ENCODE measurements at places on chromosomes 1 and 21.

DNA sequence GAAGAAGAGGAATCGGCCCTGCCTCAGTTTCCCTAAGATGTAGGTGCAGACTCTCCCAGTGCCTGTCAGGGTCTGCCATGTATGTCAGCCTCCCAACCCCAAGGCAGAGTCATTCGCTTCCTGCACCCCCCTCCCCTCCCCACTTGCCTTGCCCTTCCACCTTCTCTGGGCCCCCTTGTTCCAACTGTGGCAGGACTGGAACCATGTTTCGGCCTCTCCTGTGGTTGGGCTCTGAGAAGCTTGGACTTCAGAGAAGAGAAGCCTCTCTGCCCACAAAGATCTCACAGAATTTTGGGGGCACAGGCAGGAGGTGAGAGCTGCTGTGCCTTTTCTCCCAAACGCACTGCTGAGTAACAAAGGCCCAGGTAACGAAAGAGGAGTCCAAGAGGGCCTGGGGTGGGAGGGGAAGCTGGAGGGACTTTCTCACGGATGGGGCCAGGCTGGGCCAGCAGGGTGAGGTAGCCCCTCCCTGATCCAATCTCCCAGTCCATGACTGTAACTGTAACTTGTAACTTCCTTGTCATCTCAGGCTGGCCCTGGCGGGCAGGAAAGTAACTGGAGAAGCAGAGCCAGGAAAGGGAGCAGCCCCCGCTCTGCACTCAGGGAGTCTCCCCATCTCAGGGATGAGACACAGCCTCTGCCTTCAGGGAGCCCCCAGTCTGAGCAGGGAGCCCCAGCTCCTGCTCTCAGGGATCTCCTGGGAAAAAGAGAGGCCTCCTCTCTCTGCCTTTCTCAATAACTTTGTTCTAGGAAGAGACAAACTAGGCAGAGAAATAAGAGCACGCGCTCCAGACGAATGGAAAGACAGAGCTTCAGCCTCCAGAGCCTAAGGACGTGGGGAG lies 11.3 kb downstream of the CRABP2 start:
- no peak overlapping the region for H3K4me3 ChIP-seq
- DNase-seq = peak; percentile 24
- H3K36me3 ChIP-seq = no peaks in the 10 kb centered on the region
- peaks cover 30% of the 10 kb centered on the region for H3K4me1 ChIP-seq

DNA sequence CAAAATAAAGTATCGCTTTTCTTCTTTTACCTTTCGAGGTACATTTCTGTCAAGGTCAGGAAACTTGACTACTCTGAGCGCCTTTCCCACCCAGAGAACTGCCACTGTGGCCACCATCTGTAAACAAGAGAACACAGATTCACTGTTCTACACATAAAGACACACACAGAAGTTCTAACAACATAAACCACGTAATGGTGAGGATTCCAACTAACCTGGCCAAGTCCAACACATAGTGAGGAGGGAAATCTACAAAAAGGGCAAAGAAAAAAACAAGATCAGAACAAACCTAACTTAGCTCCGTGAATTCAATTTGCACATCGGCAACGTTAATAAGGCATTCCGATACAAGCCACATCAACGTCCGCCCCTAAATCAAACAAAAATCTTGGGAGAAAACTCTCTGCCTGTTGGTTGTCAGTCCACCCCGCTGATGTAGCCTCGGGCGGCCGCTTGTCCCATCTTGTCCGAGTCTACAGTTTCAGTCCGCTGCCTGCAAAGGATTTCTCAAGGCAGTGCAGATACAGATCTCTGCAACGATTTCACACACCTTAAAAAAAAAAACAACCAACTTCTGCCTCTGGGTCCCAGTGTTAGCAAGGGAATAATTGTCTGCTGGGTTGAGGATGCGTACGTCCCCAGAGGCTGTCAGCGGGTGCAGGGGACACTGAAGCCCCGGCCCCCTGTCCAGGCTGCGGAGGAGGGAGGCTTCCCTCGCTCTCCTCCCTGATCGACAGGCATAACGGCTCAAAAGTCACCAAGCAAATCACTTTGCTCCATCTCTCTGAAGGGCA lies 1.0 kb downstream of the SLC35D1 start:
- H3K4me1 ChIP-seq = peaks cover 7% of the 10 kb centered on the region
- DNase-seq = peak; percentile 28
- H3K36me3 ChIP-seq = peaks cover 1% of the 10 kb centered on the region
- no peaks in the 10 kb centered on the region for H3K27me3 ChIP-seq

GRCh38 chr1:68232289-68233148 lies at the start of gene WLS:
Gene WLS, minus strand, starts transcription at chr1:68232523. Its CDS starts 224 bp downstream, at chr1:68232299.
- peak within 1 kb of the TSS; percentile 92 for H3K27ac ChIP-seq
- peak; percentile 83 for DNase-seq
- no peaks in the 10 kb centered on the region for H3K27me3 ChIP-seq
- no peaks in the 10 kb centered on the region for H3K36me3 ChIP-seq
- peak within 1 kb of the TSS; percentile 78 for H3K4me3 ChIP-seq
- peaks cover 22% of the 10 kb centered on the region for H3K4me1 ChIP-seq

DNA sequence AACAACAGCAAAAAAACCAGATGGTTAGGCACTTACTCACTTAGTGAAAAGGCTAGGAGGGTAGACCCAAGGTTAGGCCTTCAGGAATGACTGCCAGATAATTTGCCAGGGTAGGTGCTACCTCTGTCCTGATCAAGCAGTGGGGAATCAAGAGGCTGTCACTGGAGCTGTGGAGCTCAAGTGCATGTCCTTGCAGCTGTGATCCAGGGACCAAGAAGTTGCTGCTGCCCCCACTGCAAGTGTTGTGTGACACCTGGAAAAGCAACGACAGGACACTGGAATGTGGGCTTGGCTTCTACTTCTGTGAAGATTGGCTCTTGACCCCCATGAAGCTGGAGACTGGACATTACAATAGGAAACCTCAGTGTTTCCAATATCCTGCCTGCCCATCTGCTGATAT lies 72.1 kb downstream of the PEX14 start:
- H3K27ac ChIP-seq = no peak overlapping the region
- H3K27me3 ChIP-seq = no peaks in the 10 kb centered on the region
- no peaks in the 10 kb centered on the region for H3K36me3 ChIP-seq

DNA sequence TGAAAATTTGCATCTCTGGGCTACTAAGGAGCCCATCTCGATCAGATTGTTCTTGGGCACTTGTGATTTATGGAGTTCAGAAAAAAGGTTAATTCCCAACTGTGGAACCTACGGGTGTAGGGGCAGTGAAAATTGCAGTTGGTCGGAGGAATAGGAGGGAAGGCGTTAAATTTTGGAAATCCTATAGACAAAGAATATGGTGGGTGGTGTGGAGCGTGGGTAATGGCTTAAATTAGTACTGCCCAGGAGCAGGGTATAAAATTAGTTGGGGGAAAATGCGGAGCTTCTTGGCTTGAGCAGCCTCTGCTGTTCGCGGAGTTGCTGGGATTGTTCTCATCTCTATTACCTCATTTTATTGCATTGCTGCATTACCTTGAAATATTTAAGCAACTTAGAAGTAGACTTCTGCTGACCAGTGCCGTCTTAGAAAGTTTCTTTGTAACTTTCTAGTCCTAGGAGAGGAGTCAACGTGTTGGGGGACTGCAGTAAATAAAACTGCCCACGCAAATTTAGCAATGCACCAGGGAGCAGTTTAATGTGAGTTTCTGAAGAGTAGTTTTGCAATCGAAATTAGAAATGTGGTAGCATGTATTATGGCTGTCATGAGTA lies 514 bp downstream of the S1PR1 start:
- DNase-seq = no peak
- peaks cover 5% of the 10 kb centered on the region for H3K27me3 ChIP-seq
- no peaks in the 10 kb centered on the region for H3K36me3 ChIP-seq
- peak overlapping the region; percentile 31 for H3K4me3 ChIP-seq
- H3K27ac ChIP-seq = peak overlapping the region; percentile 15
- H3K4me1 ChIP-seq = peaks cover 31% of the 10 kb centered on the region

- peaks cover under 1% of the 10 kb centered on the region for H3K4me1 ChIP-seq
- H3K36me3 ChIP-seq = no peaks in the 10 kb centered on the region
- H3K4me3 ChIP-seq = no peak overlapping the region
- H3K27ac ChIP-seq = no peak overlapping the region
- no peaks in the 10 kb centered on the region for H3K27me3 ChIP-seq
These were observed 28.4 kb downstream of the HSD3B1 start for GRCh38 chr1:119535381-119535780.

GRCh38 chr21:25890001-25890400 lies 155.2 kb downstream of the GABPA start:
- DNase-seq = no peak
- no peaks in the 10 kb centered on the region for H3K27me3 ChIP-seq
- no peak overlapping the region for H3K4me3 ChIP-seq
- H3K4me1 ChIP-seq = peaks cover 11% of the 10 kb centered on the region
- peaks cover 4% of the 10 kb centered on the region for H3K36me3 ChIP-seq

GRCh38 chr1:79530055-79530454 lies 523.5 kb upstream of the ADGRL4 start:
- no peak overlapping the region for H3K4me3 ChIP-seq
- H3K4me1 ChIP-seq = no peaks in the 10 kb centered on the region

GRCh38 chr1:209199822-209200221 lies 383.7 kb upstream of the CAMK1G start:
- H3K36me3 ChIP-seq = no peaks in the 10 kb centered on the region

- no peaks in the 10 kb centered on the region for H3K27me3 ChIP-seq
- H3K4me1 ChIP-seq = no peaks in the 10 kb centered on the region
- H3K36me3 ChIP-seq = no peaks in the 10 kb centered on the region
- no peak overlapping the region for H3K4me3 ChIP-seq
- no peak overlapping the region for H3K27ac ChIP-seq
These were observed 84.3 kb upstream of the L1TD1 start for GRCh38 chr1:62110198-62110817.

- no peaks in the 10 kb centered on the region for H3K27me3 ChIP-seq
- no peak overlapping the region for H3K4me3 ChIP-seq
- no peaks in the 10 kb centered on the region for H3K36me3 ChIP-seq
- DNase-seq = no peak
- no peak overlapping the region for H3K27ac ChIP-seq
These were observed 7.7 kb downstream of the SNX27 start for GRCh38 chr1:151619489-151620093.

GRCh38 chr1:224404916-224405603 lies 29.5 kb downstream of the WDR26 start:
- peaks cover 9% of the 10 kb centered on the region for H3K4me1 ChIP-seq
- DNase-seq = no peak
- H3K27me3 ChIP-seq = no peaks in the 10 kb centered on the region
- H3K4me3 ChIP-seq = no peak overlapping the region
- no peak overlapping the region for H3K27ac ChIP-seq

GRCh38 chr1:200183637-200184036 lies 156.1 kb downstream of the NR5A2 start:
- DNase-seq = no peak
- no peaks in the 10 kb centered on the region for H3K36me3 ChIP-seq
- peaks cover 21% of the 10 kb centered on the region for H3K4me1 ChIP-seq
- H3K27me3 ChIP-seq = no peaks in the 10 kb centered on the region
- peak overlapping the region; percentile 27 for H3K27ac ChIP-seq

DNA sequence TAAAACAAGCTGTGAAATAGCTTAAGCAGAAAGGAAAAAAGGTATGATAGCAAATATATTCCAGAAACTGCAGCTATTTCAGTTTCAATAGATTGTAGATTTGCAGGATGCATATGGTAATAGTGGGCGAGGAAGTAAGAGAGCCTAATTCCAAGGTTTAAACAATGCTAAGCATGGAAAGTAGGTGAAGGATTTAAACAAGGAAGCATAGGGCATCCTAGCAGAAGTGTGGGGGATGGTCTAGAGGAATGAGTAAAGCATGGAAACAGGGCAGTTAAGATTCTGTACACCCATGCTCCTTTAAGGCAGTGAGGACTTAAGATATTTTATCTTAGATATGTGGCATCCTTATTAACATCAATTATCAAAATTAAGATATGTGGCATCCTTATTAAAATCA lies 2.6 kb downstream of the IVNS1ABP start:
- H3K4me3 ChIP-seq = no peak overlapping the region
- no peaks in the 10 kb centered on the region for H3K36me3 ChIP-seq
- H3K27me3 ChIP-seq = no peaks in the 10 kb centered on the region
- DNase-seq = no peak

DNA sequence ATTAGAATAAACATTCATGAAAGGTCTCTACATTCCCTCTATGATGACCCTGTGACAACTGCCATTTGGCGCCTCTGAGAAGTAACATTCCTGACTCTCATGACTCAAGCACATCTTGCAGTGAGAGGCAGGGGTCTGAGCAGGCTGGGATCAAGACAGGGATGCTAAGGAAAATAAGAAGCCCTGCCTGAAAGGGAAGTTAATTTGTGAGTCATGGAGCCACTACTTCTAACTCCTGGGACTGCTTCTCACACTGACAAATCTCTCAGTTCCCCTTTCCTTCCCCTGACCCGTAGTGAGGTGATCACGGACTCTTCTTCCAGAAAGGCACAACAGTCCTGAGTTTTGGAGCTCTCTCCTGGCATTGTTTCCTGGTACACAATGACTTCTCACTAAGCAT lies 231.9 kb downstream of the TNR start:
- no peaks in the 10 kb centered on the region for H3K27me3 ChIP-seq
- H3K4me1 ChIP-seq = no peaks in the 10 kb centered on the region
- no peak for DNase-seq
- H3K27ac ChIP-seq = no peak overlapping the region
- no peaks in the 10 kb centered on the region for H3K36me3 ChIP-seq
- no peak overlapping the region for H3K4me3 ChIP-seq

GRCh38 chr1:118250232-118250631 lies 65.2 kb upstream of the SPAG17 start:
- no peaks in the 10 kb centered on the region for H3K4me1 ChIP-seq
- no peaks in the 10 kb centered on the region for H3K36me3 ChIP-seq
- no peak overlapping the region for H3K4me3 ChIP-seq
- H3K27ac ChIP-seq = no peak overlapping the region

- no peaks in the 10 kb centered on the region for H3K36me3 ChIP-seq
- H3K4me1 ChIP-seq = peaks cover 6% of the 10 kb centered on the region
- peak; percentile 13 for DNase-seq
These were observed 311.0 kb downstream of the MRPL39 start for GRCh38 chr21:25296252-25296651.

GRCh38 chr1:199629624-199630023 lies 397.9 kb upstream of the NR5A2 start:
- H3K36me3 ChIP-seq = no peaks in the 10 kb centered on the region
- no peak overlapping the region for H3K27ac ChIP-seq
- no peak for DNase-seq

- peaks cover 48% of the 10 kb centered on the region for H3K4me1 ChIP-seq
- no peak overlapping the region for H3K4me3 ChIP-seq
- no peak overlapping the region for H3K27ac ChIP-seq
These were observed 126.7 kb downstream of the NR5A2 start for GRCh38 chr1:200154069-200154767.

Data from body of pancreas (tissue), 4 donors.